Smooth muscle cell of bladder (primary cell): ENCODE measurements at places on chromosomes 4 and X. TPM values are rescaled to one million over a fixed set of nuclear protein-coding genes. Genes with fewer than 3 reads are reported as not detected.

Gene VEGFC
- 19.3 and 24.1 TPM in 2 replicates for total RNA-seq

Gene XAGE2
- total RNA-seq, result not detected in 2 replicates

Gene MMRN1
- total RNA-seq, result 0.14 and 0.28 TPM in 2 replicates

Gene HDAC6
- 16.8 and 25.5 TPM in 2 replicates for total RNA-seq

Gene RASSF6
- under 0.01 TPM in 2 replicates for total RNA-seq

Gene CC2D2A
- 20.6 and 23.2 TPM in 2 replicates for total RNA-seq

Gene DCHS2
- under 0.01 TPM in 2 replicates for total RNA-seq

Gene VSIG1
- total RNA-seq, result under 0.01 TPM in 1 of 2 replicates, not detected in the other

Gene NPY2R
- under 0.01 TPM in 1 of 2 replicates, not detected in the other for total RNA-seq

Gene RIPPLY1
- total RNA-seq, result 0.14 TPM in 1 of 2 replicates, not detected in the other

Gene GAGE12E
- not detected in 2 replicates for total RNA-seq

Gene TLR10
- not detected in 2 replicates for total RNA-seq

Gene NKX3-2
- under 0.01 TPM in 1 of 2 replicates, not detected in the other for total RNA-seq

Gene SLC35A2
- 10.5 and 12.1 TPM in 2 replicates for total RNA-seq

Gene GK2
- not detected in 2 replicates for total RNA-seq

Gene IL2RG
- total RNA-seq, result not detected in 2 replicates

Gene PROM1
- total RNA-seq, result under 0.01 TPM in 1 of 2 replicates, not detected in the other

Gene MAP7D2
- total RNA-seq, result under 0.01 and 0.09 TPM in 2 replicates

Gene SPANXN4
- not detected in 2 replicates for total RNA-seq

Gene PABPC1L2A
- total RNA-seq, result not detected in 2 replicates

Gene GYPA
- total RNA-seq, result not detected in 2 replicates

Gene HS6ST2
- total RNA-seq, result 0.14 TPM in 1 of 2 replicates, not detected in the other

Gene RRH
- under 0.01 and 0.09 TPM in 2 replicates for total RNA-seq

Gene HTN3
- total RNA-seq, result not detected in 2 replicates

Gene HPSE
- 0.83 and 1.1 TPM in 2 replicates for total RNA-seq

Gene FBXW7
- total RNA-seq, result 84.1 and 135 TPM in 2 replicates

Gene VEGFD
- total RNA-seq, result 0.14 and 0.46 TPM in 2 replicates
